Effector CD8-positive, alpha-beta T cell (primary cell): ENCODE measurements at places on chromosomes 16 and 17.

DNA sequence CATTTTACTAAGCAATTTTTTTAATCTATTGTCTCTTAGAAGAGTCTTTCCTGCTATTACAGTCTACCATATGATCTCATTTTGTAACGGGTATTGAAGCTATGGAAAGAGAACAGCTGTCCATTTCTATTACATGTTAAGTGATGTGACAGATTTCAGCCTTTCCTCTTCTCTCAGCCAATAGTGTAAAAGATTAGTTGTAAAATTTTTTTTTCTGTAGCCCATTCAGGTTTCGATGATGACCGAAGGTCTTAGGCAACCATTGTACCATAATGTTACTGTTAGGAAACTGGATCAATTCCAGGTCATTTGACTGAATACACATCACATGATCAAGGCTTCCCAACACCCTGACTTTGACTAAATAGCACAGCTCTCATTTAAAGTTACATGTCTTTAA, 147.6 kb upstream of the HLF start:
- DNase-seq, result no peak

DNA sequence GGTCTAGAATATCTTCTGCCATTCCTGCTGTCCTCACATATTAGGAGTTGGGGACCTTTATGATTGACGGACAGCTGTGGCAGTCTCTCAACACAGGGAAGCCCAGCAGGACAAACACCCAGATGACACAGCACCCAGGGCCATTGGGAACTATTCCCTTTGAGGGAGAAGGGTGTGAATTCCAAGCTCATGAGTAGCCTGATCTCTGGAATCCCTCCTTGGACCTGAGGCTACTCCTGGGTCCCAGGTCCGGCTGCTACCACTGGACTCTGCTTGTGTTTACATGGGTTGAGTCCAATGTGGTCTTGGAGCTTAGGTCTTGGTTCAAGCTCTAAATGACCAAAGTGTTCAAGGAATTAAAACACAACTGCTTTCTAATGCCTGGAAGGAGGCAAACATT, 78.9 kb downstream of the SLC6A2 start:
- DNase-seq, result no peak

GRCh38 chr16:65834688-65835087, 531.8 kb upstream of the CDH5 start:
- no peak for DNase-seq

GRCh38 chr17:82239926-82240505, 11.2 kb downstream of the SLC16A3 start:
- DNase-seq, result no peak

DNA sequence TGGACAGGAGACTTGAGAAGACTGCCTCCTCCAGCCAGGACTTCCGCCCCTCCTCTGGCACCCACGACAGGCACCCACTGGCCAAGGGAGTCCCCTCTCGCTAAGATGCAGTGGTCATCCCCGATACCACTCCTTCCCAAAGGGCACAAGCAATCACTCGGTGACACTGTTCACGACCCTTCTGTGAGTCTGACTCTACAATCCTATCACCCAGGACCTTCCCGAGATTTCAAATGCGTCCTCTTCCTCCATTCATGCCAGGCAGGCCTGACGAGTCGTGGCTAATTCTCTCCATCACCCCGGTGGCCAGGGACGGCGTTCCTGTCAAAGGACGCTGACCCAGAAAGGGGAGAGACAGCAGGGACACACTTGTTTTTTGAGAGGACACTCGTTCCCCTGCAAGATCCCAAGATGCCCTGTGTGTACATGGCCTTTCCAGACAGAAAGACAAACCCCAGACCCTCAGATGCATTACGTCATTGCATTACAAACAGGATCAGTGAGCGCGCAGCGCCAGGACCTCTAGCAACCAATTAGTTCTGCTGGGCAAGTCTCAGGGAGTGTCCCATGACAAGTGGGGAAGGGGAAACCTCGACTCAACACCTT, 12.2 kb downstream of the FBXO31 start:
- no peak for DNase-seq

GRCh38 chr16:87382023-87382785, 1.4 kb downstream of the FBXO31 start:
- DNase-seq, result no peak
